ENCODE measurements at places on chromosomes 2 and 18.

DNA sequence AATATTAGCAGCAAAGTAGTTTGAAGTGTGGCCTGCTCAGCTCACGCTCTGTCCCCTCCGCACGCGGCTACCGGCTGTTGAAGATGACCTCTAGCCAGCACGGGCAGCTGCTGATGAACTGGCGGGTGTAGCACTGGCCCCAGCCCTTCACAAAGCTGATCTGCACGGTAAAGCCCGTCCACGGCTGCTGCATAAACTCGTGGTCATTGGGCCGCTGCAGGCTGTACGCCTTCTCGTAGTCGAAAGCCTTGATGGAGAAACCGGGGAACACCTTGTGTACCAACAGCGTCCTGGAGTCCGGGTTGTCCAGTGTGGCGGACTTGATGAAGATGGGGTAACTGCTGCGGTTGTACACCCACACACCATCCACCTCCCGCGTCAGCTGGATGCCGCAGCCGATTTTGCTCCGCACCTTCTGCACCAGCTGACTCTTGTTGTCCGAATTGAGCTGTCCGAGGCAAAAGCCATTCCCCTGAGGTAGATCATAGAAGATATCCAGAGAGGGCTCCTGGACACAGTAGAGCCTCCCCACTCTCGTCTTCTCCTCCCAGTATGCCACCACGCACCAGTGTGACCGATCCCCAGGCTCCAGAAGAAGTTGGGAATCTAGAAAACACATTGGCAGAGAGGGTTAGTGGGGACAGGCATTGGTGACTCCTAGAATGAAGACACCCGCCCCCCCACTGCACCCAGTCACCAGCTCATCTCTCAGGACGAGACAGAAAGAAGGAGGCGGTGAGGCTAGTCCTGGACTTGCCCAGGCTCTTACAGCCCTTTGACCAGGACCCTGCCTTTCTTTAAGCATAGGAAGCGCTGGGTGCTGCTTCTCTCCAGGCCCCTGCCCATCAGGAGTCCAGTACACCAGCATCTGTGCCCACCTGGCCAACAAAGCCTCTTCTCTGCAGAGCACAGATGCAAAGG, 29.2 kb downstream of the SMAD7 start:
- no peak for DNase-seq

GRCh38 chr18:69755041-69755440, 192.6 kb downstream of the CD226 start:
- DNase-seq = no peak

GRCh38 chr18:40868110-40868858, 1086.8 kb upstream of the PIK3C3 start:
- no peak for DNase-seq

DNA sequence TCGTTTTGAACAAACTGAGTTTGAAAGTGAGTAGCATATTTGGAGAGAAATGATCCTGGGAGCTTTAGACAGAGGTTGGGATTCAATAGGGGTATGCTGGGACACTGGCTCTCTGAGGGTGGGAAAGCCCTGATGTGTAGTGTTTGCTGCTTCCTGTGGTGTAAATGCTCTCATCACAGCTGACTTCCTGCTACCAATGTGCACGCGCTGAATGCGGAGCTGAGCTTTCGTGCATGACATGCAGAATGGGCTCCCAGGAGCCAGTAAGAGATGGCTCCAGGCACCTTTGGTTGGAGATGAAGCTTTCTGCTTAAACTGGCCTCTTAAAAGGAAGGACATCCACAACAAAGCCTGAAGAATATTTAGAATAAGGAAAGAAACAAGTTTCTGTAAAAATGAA, 224.1 kb upstream of the CCDC150 start:
- DNase-seq = no peak

GRCh38 chr2:230668939-230669303, 43.7 kb upstream of the CAB39 start:
- DNase-seq = no peak

- no peak for DNase-seq
Measured at GRCh38 chr2:176206136-176206535, 17.7 kb downstream of the HOXD1 start.

DNA sequence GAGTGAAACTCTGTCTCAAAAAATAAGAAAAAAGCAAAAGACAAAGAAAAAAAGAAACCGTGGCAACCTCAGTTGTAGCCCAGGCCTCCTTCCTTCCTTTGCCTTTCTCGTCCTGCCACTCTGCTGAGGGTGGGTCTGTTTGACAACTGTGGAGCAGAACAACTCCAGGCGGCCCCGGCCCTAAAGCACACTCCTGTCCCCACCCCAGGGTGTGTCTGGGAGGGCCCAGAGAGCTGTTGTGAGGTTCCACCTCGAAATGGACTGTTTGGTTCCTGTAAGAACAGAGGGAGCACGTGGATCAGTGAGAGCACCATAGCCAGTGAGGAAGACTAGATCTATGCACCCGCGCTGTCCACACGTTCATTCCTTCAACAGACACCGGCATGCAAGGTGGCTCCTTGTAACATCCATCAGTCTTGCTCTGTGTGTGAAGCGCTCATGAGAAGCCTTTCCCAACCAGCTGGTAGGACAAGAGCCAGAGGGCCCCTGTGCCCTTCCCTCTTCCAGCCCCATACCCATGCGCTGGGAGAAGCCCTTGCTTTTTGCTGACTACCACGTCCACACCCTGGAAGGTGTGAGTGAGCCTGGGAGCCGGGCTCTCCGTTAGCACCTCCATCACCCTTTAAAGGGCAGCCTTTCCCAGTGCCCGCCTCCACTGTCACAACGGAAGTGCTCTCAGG, 61.6 kb downstream of the SOWAHC start:
- no peak for DNase-seq

GRCh38 chr2:136322428-136322827, 204.5 kb upstream of the CXCR4 start:
- no peak for DNase-seq

GRCh38 chr2:84931384-84931821, 25.9 kb downstream of the TMSB10 start:
- no peak for DNase-seq

DNA sequence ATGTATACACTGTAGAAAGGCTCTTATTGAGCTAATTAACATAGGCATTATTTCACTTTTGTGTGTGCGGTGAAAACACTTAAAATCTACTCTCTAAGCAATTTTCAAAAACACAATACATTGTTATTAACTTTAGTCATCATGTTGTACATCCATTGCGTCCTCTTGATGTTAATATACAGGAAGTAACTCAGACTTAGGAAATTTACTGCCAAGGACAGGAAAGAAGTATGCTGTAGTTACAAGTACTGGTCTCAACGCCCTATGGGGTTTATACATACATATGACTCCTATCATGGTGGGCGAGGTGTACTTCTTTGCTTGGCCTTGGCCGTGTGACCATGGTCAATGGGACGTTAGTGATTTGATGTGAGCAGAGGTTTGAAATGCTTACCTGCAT, 15.5 kb downstream of the SCTR start:
- no peak for DNase-seq

DNA sequence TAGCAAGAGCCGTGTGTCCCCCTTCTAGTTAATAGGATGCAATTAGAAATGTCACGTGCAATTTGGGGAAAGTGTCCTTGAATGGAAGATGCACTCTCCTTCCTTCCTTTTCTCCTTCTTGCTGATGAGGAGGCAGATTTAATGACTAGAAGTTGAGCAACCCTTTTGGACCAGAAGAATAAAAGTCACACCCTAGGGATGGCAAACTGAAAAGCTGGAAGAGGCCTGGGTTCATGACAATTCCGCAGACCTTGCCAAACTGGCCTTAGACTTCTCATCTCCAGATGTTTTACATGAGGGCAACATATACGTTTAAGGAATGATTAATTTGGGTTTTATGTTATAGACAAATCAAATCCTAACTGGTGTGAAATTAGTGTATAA, 38.6 kb upstream of the NCOA1 start:
- no peak for DNase-seq

GRCh38 chr2:129673234-129673633, 306.2 kb upstream of the RAB6C start:
- no peak for DNase-seq

DNA sequence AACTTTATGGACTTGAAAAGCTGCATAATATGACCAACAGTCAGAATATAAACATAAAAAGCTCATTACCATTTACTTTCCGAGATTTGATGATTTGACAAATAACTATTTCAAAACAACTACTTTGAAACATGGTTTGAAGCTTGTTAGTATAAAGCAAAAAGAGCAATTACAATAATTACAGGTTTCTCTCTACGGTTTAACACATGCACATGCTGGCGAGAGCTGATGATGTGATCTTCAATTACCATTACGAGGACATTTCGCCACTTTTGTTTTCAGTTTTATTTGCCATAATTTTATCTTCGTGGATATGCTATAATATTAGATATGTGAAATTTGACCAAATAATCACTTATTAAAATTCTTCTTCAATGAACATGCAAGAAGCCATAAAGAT, 270.1 kb downstream of the TCF4 start:
- DNase-seq = no peak

DNA sequence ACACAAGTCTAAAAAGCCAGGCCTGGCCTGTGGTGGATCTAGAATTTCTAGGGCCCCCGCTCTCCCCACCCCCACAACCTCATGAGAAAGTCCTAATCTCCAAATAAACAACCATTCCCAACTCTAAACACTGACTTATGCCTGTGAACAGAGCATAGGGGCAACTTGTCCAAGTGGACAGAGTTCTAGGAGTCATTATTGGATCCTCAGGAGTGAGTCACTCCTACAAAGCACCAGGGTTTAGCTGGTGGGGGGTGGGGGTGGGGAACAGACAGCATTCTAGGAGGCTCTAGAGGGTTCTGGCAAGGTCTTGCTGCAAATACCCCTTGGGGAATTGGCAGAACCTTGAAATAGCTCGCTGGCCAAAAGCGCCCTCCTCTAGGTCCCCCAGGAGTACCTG, 83.3 kb downstream of the ZCCHC2 start:
- no peak for DNase-seq

DNA sequence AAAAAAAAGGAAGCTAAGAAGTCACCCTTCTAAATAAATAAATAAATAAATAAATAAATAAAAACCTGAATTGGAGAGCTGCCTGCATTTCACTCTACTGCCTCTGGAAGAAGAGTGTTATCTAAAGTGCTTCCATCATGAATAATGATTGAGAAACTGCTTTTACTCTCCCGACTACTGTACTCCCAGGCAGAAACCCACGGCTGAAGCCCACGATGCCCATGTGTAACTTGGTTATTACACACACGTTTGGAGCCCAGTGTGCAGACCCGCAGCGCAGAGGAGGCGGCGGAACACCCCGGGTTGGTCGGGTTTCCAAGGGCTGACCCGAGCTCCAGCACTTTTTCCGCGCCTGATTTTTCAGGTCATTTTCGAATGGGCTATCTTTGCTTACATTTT, 697 bp upstream of the SPATS2L start:
- no peak for DNase-seq
